ENCODE measurements at places on chromosomes 11 and 22.

- no peak for DNase-seq
Measured at GRCh38 chr11:650482-650881, 13.4 kb downstream of the DRD4 start.

DNA sequence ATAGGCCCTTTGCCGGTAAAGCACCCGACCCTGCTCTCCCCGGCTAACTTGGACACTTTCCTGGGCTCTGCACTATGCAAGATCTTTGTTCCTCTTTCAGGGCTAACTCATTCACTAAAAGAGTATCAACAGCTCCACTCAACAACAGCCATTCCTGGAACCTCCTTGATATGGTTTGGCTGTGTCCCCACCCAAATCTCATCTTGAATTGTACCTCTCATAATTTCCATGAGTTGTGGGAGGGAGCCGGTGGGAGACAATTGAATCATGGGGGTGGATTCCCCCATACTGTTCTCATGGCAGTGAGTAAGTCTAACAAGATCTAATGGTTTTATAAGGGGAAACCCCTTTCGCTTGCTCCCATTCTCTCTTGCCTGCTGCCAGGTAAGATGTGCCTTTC is 330.0 kb downstream of the TENM4 start:
- DNase-seq, result no peak

DNA sequence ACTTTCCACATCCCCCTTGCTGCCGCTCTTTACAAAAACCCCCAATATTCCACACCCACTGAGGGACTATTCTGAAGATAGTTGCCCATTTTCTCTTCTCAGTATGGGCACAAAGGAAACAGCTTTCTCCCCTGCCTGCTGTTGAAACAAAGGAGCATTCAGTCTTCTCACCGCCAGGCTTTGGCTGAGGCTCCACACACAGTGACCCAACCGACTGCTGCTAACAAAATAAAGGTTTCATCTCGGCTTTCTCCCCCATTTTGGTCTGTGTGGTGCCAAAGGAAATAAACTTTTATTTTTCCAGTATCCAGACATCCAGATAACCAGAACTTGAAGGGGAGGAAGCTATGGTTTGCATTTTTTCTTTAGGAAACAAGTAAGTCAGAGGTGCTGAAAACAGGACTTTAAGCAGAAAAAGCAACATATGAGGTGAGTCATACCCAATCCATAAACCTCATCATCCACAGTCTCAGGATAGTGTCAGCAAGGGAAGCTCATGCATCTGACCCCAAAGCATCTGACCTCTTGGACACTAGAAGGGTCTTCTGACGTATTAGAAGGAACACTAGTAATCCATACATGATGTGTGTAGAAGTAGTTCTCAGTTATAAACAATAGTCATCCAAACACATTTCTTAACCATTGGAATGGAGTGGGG is 6.4 kb downstream of the CLMP start:
- peak; percentile 28 for DNase-seq

DNA sequence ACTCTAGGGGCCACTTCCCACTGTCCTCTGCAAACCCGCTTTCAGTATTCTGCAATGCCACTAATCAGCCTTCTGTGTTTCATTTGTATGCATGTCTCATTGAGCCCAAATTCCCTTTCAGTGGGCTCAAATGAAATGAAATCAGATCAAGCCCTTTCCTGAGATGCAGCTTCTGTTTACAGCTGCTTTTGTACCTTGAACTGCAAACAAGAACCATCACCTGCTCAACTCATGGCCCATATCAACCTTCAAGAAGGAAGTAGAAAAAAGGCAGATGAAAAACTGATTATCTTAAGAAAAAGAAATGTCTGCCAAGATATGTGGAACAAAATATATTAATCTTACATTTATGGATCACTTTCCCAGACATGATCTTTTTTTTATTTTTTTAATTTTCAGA is 141.1 kb upstream of the ARHGAP42 start:
- peak; percentile 23 for DNase-seq

DNA sequence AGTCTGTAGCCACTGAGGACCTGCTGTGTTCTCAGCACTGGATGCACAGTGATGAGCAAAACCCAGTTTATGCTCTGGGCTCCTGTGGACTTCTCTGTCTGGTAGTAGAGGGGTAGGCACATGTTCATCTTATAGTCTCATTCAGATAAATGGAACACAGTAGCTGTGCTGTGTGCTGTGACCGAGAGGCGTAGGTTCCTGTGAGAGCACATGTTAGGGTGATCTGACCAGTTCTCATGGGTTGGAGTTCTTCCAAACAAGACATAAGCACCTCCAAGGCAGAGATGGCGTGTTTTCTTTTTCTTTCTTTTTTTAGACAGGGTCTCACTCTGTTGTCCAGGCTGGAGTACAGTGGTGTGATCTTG is 154.8 kb upstream of the RASSF10 start:
- DNase-seq, result no peak

DNA sequence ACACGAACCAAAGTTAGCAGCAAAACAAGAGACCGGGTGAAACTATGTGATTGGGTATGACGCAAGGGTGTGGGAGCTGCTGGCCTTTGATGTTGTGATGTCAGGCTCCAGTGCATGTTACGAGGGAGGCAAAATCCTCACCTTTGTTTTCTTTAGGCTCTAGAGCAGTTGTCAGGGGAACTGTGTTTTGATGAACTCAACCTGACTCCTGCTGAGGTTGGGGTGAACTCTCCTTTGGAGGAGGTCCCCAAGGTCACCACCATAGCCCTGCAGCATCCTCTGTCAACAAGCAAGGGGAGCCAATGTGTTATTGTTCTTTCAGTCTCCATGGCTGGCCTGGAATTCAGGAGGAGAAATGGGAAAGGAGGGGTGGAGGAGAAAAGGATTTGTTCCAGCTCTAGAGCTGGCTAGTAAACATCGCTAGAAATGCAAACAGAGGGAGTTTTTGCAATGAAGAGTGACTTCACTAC is 33.8 kb downstream of the RASSF10 start:
- DNase-seq, result peak; percentile 35

- DNase-seq, result no peak
Measured at GRCh38 chr11:66330931-66331330, 5.3 kb downstream of the RIN1 start.

DNA sequence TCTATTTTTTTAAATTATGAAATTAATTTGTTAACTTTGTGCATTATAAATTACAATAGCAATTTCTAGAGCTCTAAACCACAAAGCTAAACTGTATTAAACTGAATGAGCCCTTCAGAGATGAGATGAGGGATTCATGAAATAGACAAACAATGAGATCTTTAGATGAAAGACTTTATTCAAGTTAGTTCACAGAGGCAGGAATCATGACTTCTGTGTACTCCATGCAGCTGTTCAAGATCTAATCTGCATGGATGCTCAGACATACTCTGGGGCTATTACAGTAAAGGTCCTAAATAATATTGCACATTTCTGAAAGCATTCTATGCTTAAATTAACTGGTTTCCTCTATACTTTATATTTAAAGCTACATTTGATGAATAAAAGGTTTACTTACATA is 122.7 kb downstream of the FCHSD2 start:
- no peak for DNase-seq

- DNase-seq, result no peak
Measured at GRCh38 chr11:65435981-65436411, 13.4 kb downstream of the NEAT1 start.

All from NCI-H1092 treated with DMSO at 0.1 percent for 48 hours (cell line).